CD4-positive, alpha-beta memory T cell (primary cell): ENCODE measurements at places on chromosomes 3 and 15.

- DNase-seq, result no peak
Measured at GRCh38 chr3:107919239-107919638, 171.6 kb downstream of the CD47 start.

- no peak for DNase-seq
Measured at GRCh38 chr3:108079877-108080276, 11.0 kb downstream of the CD47 start.

DNA sequence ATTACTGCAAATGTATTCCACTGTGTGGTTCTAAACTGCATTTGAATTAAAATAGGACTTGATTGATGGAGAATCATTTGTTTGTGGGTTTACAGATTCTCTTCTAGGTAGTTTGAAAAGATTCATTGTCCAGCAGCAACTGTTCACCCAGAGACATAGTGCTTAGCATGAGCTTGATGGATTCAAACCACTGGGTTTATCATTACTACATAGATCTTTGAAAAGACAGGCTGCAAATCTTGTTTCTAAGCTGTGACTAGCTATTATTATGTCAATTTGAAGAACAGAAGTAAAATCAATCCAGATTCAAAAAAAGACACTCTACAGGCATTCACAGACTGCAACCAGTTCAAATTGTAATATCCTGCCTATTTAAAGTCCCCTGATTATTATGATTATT lies 49.8 kb downstream of the MBNL1 start:
- no peak for DNase-seq

DNA sequence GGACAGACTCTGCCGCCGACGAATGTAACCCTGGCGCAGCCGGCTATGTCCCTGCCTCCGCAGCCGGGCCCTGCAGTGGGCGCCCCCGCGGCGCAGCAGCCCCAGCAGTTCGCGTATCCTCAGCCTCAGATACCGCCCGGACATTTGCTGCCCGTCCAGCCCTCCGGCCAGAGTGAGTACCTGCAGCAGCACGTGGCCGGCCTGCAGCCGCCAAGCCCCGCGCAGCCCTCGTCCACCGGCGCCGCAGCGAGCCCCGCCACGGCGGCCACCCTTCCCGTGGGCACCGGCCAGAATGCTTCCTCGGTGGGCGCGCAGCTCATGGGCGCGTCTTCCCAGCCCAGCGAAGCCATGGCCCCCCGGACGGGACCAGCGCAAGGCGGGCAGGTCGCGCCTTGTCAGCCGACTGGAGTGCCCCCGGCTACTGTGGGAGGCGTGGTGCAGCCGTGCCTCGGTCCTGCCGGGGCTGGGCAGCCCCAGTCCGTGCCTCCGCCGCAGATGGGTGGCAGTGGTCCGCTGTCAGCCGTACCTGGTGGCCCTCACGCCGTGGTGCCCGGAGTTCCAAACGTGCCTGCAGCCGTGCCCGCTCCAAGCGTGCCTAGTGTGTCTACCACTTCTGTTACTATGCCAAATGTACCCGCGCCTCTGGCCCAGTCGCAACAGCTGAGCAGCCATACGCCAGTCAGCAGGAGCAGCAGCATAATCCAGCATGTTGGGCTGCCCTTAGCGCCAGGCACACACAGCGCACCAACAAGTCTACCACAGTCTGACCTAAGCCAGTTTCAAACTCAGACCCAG lies 2.4 kb downstream of the TSC22D2 start:
- peak; percentile 24 for DNase-seq

DNA sequence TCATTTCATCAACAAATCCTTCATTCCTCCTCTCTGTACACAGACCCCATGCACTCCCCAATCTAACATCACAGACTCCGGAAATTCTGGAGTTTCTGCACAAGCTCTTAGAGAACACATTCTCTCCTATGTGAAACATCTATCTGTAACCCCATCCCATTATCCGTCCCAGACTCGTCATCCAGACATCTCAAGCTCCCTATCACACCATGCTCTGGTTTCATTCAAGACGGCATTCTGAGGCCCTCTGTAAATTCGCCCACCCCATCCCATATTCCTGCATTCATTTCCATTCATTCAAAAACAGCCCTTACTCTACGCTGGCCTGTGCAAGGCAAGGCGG lies 575 bp downstream of the LEO1 start:
- DNase-seq, result no peak

DNA sequence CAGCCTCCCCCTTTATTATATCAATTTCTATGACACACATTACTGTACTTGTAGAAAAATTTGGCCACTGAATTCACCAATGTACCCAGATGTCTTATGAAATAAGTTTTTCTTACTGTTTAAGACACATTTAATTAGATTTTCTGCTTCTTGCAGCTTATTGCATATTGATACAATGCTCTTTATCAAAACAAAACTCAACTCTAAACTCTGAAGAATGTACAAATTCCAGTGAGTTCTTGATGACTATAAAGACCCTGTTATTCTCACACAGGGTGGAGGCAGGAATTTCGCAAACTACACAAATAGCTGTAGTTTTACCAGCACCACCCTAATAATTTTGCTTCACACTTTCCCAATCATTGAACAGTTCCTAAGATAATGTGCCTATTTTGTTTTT lies 22.0 kb downstream of the CMTM6 start:
- no peak for DNase-seq

DNA sequence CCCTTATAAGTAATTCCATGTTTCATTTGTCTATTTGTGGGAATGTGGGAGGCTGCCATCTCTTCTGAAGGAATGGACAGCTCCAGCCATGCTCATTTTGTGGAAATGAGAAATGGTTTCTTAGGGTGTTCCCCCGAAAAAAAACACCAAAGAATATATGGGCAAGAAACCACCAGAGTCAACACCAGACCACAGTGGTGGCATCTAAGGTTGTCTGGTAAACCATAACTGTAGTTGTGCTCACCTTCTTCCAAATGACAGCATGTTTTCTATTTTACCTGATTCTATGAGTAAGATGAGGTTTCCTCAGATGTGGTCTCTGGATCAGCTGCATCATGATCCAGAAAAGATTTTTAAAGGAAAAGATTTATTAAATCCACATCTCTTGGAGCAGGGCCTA lies 217.0 kb upstream of the C2CD4B start:
- no peak for DNase-seq

DNA sequence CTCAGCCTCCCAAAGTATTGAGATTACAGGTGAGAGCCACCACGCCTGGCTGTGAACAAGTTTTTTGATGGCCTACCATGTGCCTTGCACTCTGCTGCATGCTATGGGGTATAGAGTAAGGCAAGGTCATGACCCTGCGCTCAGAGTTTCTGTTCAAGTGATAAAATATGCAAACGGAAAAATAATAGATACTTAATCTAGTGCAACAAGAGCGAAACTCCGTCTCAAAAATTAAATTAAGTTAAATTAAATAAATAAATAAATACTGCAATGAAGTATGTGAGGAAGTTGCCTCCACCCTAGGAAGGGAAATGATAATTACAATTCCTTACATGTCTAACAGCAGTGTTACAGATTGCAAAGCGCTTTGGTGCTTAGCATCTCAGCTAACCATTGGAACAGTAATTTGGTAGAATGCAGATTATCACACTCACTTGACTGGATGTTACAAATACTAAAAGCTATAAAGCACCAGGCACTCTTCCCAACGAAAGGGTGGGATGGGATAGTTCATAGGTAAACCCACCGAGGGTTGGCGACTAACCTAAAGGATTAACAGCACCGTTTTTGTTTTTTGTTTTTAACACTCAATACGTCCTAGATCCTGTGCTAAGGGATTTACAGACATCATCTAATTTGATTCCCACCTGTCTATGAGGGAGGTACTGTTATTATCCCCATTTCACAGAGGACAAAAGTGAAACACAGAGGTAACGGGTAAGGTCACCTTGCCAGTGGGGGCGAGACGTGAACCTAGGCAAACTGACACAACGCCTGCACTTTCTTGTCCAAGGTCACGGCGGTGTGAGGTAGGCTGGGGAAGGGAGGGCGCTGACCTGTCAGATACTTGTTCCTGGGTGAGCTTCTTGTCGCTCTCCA lies 793 bp upstream of the FANCD2 start:
- DNase-seq, result no peak

DNA sequence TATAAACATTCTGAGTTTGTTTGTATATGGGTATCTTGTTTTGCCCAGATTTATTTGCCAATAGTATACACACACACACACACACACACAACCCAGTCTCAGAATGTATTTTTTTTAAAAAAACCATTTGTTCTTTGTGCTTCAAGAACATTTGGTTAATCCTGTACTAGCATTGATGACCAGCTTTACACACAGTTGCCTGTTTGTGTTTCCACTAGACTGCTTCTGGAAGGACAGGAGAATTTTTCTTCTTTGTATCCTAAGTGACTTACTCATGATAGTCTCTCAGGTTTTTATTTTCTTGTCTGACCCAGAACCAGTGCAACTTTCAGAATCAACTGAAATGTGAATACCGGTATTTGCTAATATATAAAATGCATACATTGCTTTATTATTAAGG lies 40.5 kb downstream of the U2SURP start:
- DNase-seq, result no peak

- DNase-seq, result no peak
Measured at GRCh38 chr3:46092702-46093080, 65.4 kb upstream of the XCR1 start.

- DNase-seq, result no peak
Measured at GRCh38 chr15:90364251-90364650, 12.2 kb downstream of the ZNF774 start.

DNA sequence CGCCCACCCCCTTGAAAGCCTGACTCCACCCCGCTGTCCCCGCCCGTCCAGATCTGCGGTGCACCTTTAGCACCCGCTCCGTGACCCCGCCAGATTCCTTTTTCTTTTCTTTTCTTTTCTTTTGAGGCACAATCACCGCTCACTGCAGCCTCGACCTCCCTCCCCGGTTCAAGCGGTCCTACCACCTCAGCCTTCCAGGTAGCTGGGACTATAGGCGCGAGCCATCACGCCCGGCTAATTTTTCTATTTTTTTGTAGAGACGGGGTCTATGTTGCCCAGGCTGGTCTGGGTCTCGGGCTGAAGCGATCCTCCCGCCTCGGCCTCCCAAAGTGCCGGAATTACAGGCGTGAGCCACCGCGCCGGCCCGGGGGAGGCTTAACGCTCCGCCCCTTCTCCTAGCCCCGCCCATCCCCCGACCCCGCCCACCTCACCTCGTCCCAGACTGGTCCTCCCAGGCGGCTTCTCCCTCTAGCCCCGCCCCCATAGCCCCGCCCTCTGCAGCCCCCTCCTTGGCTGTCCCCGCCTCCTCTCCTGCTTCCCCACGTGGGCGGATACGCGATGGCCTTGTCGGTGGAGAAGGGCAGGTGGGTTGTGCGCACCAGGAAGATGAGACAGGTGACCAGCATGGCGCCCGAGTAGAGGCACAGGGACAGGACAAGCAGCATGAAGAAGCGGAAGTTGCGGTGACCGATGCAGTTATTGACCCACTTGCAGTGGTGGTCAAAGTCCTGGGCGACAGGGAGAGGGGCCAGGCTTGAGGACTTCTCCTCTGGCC lies 3.2 kb downstream of the ZDHHC19 start:
- peak; percentile 51 for DNase-seq

DNA sequence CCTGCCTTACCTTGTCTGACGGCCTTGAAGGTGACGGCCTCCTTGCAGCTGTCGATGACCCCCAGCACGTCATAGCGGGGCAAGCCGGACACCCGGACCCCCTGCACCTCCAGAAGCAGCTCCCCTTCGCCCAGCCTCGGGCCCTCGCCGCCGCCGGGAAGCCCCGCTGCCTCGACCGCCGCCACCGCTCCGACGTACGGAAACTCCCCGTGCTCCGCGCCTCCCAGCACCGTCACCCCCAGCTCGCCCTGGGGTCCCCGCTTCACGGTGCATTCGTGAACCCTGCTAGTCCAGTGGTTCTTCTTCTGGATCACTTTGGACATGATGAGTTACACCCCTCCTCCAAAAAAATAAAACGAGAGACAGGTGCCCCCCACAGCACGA lies 740 bp downstream of the MAGI1 start:
- DNase-seq, result no peak

DNA sequence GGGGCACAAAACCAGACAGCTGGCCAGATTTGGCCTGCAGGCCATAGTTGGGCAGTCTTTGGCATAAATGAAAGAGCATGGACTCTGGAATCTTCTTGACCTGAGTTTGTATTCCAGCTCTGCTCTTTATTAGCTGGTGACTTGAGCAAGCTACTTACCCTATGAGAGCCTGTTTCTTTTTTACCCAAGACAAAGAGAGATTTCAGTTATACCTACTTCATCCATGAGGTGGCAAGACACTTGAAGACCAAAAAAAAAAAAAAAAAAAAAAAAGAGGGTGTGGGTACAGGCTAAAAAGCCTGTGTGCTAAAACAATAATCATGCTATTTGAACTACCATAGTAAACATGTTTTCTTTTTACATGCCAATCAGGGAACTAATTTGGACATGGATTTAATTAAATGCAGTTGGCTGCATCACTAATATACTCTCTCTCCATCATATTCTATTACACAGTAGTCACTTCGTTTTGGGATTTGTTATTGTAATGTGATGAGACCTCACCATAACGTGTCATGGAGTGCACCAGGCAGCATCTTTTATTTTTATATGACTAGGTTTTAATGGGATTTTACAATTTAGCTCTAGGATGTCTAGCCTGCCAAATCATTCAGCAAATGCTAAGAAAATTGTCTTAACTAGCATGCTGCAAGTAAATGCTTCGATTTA lies 109.2 kb upstream of the FHIT start:
- no peak for DNase-seq

- no peak for DNase-seq
Measured at GRCh38 chr3:186142393-186142932, 33.6 kb upstream of the ETV5 start.

DNA sequence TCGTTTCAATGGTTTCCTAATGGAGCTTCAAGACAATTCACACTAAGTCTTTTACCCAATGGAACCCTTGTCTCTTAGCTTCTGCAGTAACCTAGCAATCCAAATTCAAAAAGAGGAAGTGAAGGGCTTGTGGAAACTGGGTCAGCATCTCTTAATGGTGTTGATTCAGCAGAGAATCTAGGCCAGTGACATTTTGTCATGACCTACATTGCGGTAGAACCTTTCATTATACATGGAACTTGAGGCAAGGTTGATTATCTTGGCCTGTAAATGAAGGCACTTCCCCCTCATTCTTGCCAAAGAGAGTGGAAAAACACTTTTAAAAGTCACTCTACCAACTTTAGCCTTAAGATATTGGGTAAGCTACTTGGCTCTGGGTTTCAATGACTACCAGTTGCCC lies 42.8 kb downstream of the C2CD4B start:
- peak; percentile 54 for DNase-seq

DNA sequence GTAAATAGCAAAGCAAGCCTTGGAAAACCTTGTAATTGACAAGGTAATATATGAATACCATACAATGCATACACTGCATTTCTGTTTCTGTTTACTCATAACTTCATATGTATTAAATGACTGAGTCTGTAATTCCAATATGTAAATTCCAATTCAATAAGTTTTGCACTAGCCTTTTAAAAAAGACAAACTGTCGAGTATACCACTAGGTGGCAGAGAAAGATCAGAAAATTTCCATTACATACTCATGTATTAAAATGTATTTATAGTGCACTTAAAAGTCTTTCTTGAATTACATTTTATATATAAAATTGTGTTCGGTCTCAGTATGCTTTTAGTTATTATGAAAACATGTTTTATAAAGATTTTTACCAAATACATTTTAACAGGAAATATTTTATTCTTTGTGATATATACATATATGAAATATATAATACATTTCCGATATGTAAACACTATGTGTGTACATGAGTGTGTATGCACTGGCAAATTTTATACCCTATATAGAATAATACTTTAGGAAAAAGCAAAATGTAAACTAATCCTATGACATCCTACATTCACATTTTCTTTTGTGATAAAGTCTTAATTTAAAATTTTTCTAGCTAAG lies 216.8 kb downstream of the VGLL3 start:
- no peak for DNase-seq

- DNase-seq, result no peak
Measured at GRCh38 chr3:161556533-161556932, 59.9 kb downstream of the OTOL1 start.
